Left colon (tissue), 2 donors: ENCODE measurements at places on chromosomes 5 and 9. TPM values are rescaled to one million over a fixed set of nuclear protein-coding genes. Genes with fewer than 3 reads are reported as not detected.

DNA sequence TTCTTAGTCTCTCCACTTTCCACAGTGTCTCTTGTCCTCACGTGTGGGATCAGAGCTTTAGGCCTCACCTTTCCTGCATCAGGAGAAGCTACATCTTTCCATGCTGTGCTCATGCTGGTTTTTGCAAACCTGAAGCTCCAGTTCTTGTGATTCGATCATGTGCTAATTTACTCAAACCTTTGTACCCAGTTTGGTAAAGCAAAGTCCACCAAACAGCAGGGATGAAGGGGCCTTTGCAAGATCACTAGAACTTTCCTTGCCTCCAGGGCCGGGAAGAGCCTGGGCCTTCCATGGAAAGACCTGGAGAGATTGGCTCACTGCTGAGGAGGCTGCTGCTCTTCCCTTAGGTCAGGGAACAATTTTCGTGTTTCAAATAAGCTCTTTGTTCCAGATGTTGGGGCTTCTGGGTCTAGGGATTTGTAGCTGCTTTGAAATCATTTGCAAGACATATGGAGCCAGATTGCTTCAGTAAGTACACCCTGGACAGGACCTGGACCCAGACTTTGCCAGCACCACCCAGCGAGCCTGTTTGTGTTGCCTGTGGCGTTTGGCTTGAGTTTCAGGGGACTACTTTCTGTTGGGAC lies 18.7 kb upstream of the SPATA31E1 start:
- DNase-seq: no peak

- DNase-seq: no peak
These were observed 179.5 kb downstream of the KIF4B start for GRCh38 chr5:155193029-155193428.

DNA sequence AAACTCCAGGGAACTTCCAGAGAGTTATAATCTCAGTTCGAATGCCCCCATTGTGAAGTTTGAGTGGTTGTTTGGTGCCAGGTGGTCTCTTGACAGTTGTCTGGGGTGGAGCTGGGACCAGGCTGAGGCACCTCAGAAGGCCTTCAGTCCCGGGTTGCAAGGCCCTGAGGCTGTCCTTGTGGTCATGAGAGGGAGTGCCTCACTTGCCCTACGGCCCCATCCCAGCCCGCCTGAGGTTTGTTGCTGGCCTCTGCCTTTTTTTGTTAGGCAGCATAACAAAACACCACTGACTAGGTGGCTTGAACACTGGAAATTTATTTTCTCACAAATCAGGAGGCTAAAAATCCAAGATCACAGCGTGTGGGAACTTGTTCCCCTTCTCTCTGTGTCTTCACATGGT lies 73.0 kb upstream of the PAPPA start:
- DNase-seq: no peak

GRCh38 chr5:16980983-16981382 lies 44.9 kb upstream of the MYO10 start:
- no peak for DNase-seq

DNA sequence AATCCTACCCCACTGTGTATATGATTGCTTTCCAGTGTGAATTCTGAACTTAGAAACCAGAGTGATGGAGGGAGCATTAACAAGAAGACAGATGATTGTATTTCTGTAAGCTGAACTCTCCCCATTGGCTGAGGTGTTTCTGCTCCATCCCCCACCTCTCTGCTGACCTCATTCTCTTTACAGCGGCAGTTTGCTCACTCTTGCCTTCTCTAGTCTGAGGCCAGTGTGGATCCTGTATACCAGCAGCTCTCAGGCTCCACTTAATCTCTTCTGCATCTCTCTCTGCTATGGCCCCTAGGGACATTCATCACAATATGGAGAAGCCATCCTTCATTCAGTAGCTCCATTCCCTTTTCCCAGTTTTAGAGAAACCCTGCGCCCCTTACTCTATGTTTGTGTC lies 358.8 kb downstream of the MAN2A1 start:
- no peak for DNase-seq

DNA sequence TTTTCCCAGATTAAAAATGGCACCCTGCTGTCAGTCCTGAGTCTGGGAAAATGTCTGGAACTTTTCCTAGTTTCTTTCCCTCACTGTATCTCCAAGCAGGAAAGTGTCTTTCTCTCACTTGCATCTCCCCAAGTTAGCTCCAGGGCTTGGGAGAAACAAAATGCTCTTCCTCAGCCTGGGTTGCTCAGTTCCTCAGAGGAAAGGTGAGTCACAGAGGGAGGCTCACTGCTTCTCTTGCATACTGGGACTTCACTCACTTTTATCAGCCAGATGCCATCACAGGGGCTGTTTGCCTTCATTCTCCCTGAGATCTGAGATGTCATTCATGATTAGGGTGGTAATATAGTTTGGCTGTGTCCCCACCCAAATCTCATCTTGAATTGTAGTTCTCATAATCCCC lies 519.9 kb downstream of the SEMA5A start:
- no peak for DNase-seq

GRCh38 chr9:101360647-101361046 lies 24.2 kb downstream of the BAAT start:
- DNase-seq: no peak

Gene MEGF10
- 0.92 TPM for total RNA-seq

Gene PCA3
- total RNA-seq: not detected

Gene GRM6
- total RNA-seq: not detected

Gene PCDHGB4
- total RNA-seq: 0.98 TPM
